ENCODE measurements at places on chromosomes 5 and 9.

DNA sequence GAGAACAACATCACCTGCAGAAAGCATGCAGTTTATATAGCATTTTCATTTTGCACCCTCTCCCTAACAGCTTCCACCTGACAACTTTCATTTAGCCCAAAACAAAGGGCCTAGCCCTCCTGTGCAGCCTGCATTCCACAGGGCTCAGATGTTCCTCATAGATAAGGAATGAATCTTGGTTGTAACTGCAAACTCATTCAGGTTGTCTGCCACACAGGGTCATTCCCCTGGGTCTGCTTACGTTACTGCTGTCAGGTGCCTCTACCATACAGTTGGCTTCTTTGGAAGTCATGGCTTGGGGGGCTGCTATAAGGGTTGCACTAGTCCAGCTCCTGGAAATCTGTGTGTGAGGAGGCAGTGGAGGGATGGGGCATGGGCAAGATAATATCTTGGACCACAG is 2.7 kb upstream of the DCP2 start:
- DNase-seq: no peak

- no peak for DNase-seq
These were observed 124.7 kb downstream of the PALM2AKAP2 start for GRCh38 chr9:109904666-109905065.

- no peak for DNase-seq
These were observed 39.9 kb downstream of the USP20 start for GRCh38 chr9:129875181-129875611.

- no peak for DNase-seq
These were observed 422.7 kb downstream of the TLE1 start for GRCh38 chr9:81266674-81267073.

GRCh38 chr9:124437086-124437485 is 13.2 kb upstream of the ADGRD2 start:
- DNase-seq: no peak
